ENCODE measurements at places on chromosomes 11 and 22.

DNA sequence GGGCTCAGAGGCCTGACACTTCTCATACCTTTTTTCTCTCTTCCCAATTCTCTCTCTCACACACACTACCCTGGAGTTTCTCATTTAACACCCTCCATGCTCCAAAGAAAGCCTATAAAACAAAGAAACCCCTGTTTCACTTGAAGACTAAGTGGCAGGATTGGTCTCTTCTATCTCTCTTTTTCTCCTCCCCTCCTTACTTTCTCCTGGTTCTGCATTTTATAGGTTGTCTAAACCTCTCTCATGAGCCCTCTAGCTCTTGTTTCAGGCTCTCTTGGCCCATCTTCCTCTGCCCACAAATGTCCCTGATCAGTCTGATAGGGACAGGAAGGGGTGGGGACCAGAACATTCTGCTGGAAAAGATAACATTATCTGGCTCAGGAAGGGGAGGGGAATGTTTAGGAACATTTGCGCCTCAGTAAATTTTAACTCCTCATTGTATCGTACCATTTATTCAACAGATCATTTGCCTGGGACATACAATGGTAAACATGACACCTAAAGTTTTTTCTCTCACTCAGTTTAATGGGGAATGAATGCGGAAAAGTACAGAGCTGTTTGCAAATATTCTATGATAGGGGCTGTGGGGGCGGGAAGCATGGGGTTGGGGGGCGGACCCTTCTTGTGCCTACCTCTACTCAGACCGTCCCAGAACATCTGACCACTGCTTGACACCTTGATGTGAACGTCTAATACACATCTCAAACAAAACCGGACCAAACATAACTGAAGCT, 10.8 kb downstream of the CRYBA4 start:
- no peak for DNase-seq

GRCh38 chr11:797296-798092, 587 bp downstream of the SLC25A22 start:
- DNase-seq: peak; percentile 80

GRCh38 chr11:68092411-68092810, 28.8 kb downstream of the CHKA start:
- DNase-seq: no peak

- no peak for DNase-seq
Observed at GRCh38 chr11:33324302-33324985, 67.3 kb downstream of the HIPK3 start.

DNA sequence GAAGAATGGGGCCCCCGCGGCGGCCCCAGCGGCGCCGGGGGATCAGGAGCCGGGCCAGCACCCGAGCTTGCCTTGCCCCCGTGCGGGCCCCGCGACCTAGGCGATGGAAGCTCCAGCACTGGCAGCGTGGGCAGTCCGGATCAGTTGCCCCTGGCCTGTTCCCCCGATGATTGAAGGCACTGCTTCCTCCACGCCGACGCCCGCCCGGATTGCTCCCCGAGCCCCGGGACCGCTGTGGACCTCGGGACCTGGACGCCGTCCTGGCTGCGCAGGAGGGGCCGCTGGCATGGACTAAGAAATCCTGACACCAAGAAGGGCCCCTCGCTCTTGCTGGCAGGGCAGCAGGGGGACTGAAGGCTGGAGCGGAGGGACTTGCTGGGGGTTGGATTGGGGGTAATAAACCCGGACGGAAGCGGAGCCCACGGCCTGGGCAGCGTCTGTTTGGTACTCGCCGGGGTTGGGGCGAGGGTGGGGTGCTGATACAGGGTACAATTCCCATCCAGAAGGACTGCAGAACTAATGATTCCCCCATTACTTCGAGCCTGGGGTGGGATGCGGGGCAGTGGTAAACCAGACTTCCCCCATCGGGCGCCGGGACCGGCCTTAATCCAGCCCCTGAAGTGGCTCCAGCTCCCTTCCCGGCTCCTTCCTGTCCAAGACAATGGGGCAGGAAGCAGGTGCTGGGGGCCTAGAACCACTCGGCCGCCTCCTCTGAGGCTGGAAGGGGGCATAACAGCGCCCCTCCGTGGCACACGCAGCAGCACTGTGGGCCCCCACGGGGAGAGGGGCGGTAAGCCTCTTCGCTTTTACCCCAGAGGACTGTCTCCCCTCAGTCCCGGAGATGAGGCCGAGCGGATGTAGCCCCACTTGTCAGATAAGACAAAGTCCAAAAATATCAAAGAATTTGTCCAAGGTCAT, 1.0 kb downstream of the CCDC85B start:
- no peak for DNase-seq

- no peak for DNase-seq
Observed at GRCh38 chr11:96075532-96075959, 151.6 kb upstream of the MTMR2 start.

DNA sequence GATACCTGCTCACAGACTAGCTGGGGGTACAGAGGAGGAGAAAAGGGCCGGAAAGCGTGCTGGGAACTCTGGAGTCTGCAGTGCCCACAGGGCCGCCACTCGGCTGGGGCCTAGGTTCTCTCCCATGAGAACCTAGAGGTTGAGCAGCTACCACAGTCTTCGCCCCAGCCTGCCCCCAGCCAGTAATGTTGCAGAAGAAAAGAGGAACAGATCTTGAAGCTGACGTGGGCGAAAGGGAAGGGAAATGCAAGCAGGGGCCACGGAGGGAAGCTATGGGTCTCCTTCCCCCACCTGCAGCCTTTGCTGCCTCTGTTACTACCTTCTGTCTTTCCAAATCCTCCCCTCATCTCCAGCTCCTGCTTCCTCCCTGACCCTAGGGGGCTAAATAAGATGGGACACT, 28.8 kb upstream of the P2RY2 start:
- DNase-seq: no peak

GRCh38 chr11:36469063-36469462, 41.0 kb downstream of the TRAF6 start:
- DNase-seq: no peak

DNA sequence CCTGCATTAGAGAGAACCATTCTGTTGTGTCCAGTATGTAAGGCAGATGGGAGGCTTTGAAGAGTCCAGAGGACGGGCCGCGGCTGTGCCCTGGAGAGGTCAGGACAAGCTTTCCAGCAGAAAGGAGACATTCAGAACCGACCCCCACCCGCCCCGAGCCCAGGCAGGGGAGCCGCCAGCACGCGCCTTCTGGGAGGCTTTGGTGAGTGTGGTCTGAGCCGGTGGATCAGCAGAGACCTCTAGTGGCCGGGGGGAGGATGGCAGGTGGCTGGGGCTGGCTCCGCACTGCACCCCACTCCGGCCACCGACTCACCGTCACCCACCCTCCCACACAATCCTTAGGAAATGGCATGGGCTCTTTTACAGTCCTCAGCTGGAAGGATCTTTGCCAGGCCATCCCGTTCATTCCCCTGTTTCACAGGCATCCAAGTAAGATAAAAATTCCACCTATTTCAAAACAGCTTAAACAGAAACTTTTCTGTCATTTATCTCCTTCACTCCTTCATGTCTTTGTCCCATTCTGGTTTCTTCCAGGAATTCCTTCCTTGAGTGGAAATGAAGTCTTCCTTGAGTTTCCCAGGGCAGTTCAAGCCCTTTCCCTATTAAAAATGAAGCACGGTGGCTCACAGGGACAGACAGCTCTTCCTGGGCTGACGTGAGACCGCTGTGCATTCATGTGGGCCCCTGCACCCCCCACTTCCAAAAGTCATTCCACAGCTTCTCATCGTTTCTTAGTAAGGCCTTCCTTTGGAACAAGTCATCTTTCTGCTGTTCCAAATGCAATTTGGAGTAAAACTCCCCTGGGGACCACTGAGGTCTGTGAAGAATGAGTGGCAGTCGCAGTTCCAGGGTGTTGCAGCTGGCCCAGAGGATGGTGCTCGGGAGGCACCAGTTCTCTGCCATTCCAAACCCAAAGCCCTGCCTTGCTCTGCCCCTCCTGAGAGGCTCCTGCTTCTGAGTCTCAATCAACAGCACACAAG, 91.0 kb downstream of the FEZ1 start:
- peak; percentile 50 for DNase-seq

- DNase-seq: no peak
Observed at GRCh38 chr11:62851807-62852522, 12.6 kb upstream of the WDR74 start.

DNA sequence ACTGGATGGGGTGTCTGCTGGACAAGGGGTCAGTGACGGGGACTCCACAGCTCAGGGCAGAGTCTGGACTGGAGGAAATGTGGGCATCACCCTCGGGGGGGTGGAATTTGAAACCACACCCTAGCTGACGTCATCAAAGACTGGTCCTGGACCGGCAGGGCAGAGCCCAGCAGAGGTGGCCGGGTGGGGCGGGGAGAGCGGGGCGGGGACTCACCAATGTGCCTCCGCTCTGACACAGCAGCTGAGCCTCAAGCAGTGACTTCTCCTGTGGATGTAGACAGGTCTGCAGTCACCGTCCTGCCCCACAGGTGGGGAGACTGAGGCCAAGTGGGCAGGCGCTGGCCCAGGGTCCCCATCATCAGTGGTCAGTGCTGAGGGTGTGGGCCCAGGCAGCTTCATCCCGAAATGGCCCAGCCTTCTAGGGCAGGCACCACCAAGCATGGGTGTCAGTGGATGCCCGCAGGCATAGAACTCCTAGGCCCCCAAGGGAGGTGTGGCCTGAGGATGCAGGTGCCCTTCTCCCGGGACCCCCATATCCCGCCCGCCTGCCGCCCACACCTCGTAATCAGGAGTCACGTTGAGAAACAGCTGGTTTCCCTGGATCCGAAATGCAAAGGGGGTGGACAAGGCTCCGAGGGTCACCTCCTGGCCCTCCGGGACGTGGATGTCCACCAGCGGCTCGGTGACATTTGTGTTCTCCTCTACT, 603 bp downstream of the CDHR5 start:
- peak; percentile 62 for DNase-seq

DNA sequence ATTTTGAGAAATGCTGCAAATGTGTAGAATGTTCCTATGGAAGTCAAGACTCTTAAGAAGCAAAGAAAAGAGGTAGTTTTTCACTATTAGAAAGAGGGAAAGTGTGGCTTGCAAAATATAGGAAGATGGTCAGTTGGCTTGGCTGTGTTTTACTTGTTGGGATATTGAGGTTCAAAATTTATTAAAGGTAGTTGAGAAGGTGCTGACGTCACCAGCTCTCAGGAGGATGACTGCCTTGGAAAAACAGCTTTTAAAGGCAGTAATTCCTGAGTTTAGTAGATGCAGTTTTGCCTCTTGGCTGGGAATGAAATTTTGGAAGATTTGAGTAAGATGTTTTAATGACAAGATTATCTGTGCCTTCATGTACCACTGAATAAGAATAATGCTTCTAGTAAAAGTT, 336 bp downstream of the OR4D9 start:
- no peak for DNase-seq

- no peak for DNase-seq
Observed at GRCh38 chr22:49693416-49693815, 134.3 kb downstream of the BRD1 start.

DNA sequence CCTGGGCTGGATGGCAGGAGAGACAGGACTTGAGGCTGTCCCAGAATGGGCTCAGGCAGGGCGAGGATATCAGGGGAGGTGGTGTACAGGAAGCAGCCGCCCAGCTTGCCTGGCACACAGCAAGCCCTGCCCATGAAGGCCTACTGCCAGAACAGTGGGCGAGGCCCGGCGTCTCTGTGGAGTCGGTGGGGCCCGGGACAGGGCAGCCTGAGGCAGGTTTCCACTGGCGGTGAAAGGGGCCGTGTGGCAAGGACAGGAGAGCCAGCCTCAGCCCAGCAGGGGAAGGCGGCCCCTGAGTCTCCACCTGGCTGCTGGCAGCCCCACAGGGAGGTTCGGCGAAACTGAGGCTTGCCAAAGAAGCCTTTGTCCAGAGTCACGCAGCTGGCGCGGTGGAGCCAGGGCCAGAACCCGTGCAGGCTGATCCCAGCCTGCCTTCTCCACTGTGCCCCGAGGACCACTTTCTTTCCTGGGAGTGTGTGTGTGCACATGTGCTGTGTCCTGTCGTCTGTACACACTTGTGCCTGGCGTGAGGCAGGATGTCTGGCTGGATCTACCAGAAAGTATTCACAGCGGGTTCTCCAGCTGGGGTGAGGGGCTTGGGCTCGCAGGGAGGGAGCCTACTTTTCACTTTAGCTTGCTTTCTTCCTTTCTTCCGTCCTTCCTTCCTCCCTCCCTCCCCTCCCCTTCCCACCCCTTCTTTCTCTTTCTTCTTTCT, 1.2 kb downstream of the TSPO start:
- DNase-seq: peak; percentile 80

- DNase-seq: peak; percentile 87
Observed at GRCh38 chr22:27113211-27113635, 455.8 kb downstream of the MIAT start.

DNA sequence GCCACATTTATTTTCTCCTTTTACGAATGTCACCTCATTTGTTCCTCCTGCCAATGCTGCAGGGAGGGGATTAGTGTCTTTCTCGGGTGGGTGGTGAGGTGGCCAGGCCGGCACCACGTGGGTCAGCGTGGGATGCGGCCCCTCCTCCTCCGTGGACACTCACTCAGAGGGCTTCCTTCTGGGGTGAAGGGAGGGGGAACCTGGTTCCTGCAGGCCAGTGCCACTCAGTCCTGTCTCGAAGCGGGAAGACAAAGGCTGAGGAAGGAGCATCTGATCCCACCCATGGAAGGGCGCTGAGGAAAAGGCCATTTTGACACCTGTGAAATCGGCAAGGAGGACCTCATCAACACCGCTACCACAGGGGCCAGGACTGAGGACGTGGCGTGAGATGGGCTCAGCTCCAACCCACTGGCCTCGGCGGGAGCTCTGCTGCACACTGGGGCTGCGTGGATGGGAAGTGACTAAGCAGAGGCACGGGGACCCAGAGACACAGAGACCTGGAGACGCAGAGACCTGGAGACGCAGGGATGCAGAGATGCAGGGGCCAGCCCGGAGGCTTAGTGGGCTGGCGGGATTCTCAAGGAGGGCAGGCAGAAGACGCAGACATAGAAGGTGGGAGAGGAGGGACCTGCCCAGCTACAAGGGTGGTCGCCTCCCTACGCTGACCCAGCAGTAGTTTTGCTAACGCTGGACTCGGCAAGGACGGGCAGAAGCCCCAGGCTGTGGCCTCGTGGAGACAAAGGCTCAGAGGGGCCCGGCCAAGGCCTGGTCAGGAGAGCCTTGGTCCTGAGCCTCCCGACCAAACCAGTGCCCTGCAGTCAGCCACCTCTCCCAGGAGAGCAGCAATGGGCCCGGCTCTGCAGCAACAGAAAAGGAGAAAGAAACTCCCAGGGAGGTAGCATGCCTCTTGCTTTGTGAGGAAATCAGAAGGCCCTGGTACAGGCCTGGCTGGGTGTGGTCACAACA, 1071.2 kb downstream of the BRD1 start:
- DNase-seq: no peak
